Left ventricle myocardium inferior (tissue), 1 donor: ENCODE measurements at places on chromosomes 16 and 17.

DNA sequence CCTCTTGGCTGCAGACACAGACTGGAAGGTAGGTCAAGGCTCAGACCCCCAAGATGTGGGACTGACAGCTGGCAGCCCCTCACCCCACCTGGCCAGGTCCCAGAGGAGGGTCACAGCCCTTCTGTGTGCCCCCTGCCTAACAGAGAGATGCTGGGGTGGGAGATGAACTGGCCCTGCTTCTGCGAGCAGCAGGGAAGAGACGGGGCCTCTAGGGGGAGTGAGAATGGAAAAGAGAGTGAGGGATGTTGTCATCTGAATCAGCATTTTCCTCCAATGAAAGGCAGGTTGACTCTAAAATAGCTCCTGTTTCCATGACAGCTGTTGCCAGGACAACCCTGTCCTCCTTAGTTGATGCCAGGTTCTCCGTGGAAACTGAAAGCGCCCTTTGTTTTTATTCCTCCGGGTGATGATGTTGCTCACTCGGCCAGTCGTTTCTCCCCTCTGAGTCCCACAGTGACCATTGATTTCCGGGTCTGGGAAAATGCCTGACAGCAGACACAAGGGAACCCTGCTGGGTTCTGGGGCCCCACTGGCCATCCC, 4.9 kb upstream of the NDRG4 start:
- peak; percentile 69 for DNase-seq

GRCh38 chr17:56876766-56877179, 37.1 kb downstream of the TRIM25 start:
- DNase-seq = no peak

DNA sequence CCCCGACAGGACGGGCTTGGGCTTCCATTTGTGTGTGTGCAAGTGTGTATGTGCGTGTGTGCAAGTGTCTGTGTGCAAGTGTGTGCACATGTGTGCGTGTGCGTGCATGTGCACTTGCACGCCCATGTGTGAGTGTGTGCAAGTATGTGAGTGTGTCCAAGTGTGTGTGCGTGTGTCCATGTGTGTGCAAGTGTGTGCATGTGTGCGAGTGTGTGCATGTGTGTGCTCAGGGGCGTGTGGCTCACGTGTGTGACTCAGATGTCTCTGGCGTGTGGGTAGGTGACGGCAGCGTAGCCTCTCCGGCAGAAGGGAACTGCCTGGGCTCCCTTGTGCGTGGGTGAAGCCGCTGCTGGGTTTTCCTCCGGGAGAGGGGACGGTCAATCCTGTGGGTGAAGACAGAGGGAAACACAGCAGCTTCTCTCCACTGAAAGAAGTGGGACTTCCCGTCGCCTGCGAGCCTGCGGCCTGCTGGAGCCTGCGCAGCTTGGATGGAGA, 23.1 kb upstream of the ITGAX start:
- no peak for DNase-seq

- DNase-seq = no peak
These were observed 61.2 kb downstream of the ENGASE start for GRCh38 chr17:79135628-79136405.

GRCh38 chr17:9170853-9171252, 149.5 kb downstream of the NTN1 start:
- no peak for DNase-seq

GRCh38 chr17:37107406-37108083, 158.8 kb downstream of the AATF start:
- DNase-seq = peak; percentile 68

GRCh38 chr16:84918006-84918909, 93.1 kb downstream of the ZDHHC7 start:
- DNase-seq = no peak

DNA sequence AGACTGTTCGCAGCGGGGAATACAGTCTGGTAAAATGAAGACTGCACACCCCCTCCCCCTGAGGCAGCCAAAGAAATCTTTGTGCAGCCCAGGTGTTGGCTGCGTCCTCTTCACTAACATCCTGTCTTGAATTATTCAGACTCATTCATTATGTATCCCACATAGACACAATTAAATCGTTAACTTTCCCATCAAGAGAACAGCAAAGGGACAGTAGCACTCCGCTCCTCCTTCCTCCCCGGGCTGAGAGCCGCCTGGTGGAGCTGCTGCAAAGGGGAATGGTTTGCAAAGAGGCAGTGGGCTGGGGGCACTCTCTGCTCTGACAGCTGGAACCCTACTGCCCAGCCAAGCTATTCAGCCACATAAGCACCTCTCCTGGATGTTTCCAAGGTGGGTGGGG, 290.0 kb upstream of the SOX9 start:
- no peak for DNase-seq

DNA sequence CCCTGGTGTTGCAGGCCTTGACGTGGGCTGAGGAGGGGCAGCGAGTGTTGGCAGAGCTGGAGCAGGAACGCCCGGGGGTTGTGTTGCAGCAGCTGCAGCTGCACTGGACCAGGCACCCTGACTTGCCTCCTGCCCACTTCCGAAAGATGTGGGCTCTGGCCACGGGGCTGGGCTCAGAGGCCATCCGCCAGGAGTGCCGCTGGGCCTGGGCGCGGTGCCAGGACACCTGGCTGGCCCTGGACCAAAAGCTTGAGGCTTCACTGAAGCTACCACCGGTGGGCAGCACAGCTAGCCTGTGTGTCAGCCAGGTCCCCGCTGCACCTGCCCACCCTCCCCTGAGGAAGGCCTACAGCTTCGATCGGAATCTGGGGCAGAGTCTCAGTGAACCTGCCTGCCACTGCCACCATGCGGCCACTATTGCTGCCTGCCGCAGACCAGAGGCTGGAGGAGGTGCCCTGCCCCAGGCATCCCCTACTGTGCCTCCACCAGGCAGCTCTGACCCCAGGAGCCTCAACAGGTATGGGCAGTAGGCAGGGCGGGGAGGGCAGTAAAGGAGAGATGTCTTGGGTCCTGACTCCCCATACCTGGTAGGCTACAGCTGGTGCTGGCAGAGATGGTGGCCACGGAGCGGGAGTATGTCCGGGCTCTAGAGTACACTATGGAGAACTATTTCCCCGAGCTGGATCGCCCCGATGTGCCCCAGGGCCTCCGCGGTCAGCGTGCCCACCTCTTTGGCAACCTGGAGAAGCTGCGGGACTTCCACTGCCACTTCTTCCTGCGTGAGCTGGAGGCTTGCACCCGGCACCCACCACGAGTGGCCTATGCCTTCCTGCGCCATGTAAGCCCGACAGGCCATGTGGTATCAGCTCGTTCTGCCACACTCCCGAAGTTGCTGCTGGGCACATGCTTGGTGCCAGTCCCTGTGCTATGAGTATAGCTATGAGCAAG, 5.6 kb downstream of the PLEKHG4 start:
- DNase-seq = no peak

GRCh38 chr17:4023220-4023619, 59.0 kb upstream of the ATP2A3 start:
- DNase-seq = no peak

DNA sequence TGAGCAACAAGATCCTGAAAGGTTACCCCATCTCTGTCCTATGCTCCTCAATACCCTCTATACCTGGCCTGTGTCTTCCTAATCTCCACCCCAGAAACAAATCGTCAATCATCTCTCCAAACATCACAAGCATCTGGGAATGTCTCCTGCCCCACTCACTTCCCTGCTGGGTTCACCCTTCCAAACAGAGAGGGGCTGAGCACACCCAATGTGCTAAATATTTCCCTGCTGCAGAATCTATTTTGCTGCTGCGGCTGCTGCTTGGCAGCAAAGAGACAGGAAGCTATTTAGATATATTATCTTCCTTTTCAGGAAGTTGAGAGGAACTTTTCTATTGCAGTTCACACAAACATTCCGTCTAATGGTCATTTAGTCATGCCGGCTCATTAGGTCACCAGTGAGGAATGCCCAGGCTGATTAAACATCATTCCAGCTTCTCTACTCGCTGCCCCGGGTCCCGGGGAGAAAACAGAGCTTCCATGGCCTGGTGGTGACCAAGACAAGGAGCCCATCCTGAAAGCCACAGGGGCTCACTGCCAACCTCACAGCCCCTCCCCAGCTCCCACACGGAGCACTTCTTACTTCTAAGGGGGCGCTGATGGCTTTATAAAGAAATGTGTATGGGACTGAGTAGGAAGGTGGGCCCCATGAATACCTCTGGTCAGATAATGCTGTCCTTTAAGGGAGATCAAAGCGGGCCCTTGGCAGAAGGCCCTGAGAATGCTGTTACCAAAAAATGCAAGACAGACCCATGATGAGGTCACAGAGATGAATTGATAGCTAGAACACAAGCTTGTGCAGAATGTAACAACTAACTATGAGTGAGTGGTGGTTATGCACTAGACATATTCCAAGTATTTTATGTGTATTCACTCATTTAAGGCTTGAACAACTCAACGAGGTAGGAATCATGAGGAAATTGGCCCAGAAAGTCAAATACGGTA, 218.3 kb downstream of the SOX9 start:
- DNase-seq = peak; percentile 19

DNA sequence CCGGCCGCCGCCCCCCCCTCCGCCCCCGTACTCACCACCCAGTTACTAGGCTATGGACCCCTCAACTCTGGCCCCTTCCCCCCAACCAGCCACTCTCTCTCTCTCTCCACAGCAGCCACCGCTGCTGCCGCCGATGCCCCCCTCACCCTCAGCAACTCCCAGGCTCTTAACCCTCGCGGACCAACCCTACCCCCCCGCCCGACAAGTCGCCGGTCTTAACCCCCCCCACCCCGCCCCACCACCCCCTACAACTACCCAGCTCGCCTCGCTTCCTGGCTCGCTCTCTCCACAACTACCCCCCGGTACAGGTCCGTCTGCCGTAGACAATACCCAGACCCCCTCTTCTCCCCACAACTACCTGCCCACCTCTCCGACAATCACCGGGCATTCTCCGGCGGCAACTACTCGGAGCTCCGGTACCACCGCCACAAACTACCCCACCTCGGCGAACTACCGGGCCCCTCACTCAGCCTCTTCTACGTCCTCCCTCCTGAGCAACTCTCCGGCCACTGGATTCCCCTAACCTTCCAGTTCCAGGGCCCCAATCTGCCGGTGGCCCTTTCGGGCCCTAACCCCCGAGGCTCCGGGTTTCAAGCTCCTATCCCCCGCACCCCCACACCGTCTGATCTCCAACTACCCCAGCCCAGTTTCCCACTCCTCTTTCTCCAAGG, 702 bp downstream of the PHF23 start:
- no peak for DNase-seq

DNA sequence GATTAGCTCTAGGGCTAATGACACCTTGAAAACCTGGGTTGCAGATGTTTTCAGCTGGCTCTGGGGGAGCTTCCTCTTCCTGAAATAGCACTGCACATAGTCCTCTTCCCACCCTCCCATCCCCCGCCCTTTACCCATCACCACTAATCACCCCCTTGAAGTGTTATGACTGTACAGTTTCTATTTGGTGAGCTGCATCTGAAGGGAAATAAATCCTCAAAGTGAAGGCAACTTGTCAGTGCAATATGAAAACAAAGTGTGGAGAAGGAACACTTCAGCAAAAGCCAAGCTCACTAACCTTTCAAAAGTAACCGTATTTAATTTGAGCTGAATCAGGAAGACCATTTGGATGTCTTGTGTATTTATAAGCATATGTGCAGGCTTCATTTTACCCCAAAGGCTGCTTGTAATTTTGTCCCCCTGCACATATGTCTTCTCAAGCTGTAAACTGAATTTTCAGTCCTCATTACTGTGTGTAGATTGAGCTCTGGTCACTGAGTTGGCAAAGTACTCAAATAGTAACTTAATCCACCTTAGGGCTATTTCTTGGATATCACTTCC, 44.1 kb upstream of the CA10 start:
- no peak for DNase-seq

DNA sequence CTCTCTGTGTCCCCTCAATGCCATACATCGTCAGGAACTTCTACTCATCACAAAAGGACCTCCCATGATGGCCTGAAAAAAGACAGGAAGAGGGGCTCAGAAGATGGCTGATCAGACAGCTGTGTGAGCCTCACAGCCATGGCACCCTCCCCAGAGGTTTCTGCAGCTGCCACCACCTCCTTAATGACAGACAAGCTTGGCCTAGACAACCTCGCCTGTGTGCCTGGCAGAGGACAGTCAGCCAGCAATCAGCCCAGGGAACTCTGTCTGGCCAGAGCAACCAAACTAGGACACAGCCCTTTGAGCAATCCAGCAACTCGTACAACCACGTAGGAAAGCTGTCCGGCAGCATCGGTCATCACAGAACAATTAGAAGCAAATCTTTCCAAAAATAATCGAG, 54.2 kb upstream of the MED9 start:
- DNase-seq = peak; percentile 42

DNA sequence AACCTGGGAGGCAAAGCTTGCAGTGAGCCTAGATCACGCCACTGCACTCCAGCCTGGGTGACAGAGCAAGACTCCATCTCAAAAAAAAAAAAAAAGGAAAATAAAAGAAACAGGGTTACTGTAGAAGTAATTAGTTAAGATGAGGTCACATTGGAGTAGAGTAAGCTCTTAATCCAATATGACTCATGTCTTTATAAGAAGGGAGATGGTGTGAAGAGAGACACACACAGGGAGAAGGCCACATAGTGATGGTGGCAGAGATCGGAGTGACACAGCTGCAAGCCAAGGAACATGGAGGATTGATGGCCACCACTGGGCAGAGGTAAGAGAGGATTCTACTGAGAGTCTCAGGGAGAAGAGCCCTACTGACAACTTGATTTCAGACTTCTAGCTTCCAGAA, 15.3 kb upstream of the SLFN5 start:
- no peak for DNase-seq

DNA sequence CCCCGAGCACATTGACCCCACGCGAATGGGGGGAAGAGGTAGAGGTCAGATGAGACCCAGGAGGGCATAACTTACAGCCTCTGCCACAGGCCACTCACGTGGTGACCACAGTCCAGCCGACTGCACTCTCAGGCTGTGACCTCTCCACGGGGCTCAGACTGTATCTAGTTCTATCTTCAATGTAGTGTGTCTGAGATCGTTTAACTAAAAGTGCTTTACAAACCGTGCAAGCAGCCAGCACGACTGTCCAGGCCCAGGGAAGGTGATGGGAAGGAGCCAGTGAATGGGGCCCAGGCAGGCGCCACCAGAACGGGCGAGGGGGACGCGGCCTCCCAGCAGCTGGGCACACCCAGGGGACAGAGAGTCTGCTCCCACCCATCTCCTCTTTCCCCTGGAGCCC, 108.6 kb downstream of the ANKRD11 start:
- no peak for DNase-seq

DNA sequence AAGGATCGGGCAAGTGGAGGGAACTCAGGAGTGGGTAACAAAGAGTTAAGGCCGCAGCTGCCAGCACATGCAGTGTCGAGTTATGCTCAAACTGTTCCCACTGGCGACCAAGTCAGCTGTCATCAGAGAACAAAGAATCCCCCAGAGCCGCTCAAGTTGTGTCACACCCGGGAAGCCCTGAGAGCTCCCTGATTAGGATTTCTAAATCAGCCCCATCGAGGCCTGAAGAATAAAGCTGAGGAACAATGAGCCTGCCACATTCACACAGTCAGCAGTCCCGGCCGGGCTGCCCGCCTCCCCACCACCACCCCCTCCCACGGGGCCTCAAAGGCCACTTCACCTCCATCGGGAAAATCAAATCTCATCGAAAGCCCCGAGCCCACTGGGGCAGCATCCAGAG, 84.5 kb downstream of the SOX9 start:
- DNase-seq = no peak

DNA sequence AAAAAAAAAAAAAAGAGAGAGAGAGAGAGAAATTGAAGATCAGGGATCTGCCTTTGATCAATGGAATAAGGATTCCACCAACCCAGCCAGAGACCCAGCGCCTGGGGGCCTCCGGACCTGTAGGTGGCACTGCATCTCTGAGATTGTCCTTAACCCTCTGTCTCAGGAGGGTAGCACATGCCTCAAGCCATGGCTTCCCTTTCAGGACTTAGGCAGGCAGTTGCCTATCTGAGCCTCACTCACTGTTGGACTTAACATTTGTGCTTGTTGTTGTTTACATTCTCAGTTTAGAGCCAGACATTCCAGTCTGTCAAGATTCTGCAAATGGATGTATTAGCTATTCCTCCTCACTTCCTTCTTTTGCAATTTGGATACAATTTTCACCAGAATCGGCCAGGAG, 5.1 kb upstream of the SCNN1B start:
- DNase-seq = no peak
